Fibroblast of skin of left biceps (primary cell): ENCODE measurements at places on chromosomes 3 and 15.
A peak's percentile ranks its signal among the peaks of the same experiment; 100 is the strongest.

- DNase-seq, result no peak
These were observed 145.2 kb downstream of the P3H2 start for GRCh38 chr3:189975391-189975990.

- peak; percentile 93 for DNase-seq
These were observed 33.3 kb upstream of the ATG7 start for GRCh38 chr3:11238880-11239279.

DNA sequence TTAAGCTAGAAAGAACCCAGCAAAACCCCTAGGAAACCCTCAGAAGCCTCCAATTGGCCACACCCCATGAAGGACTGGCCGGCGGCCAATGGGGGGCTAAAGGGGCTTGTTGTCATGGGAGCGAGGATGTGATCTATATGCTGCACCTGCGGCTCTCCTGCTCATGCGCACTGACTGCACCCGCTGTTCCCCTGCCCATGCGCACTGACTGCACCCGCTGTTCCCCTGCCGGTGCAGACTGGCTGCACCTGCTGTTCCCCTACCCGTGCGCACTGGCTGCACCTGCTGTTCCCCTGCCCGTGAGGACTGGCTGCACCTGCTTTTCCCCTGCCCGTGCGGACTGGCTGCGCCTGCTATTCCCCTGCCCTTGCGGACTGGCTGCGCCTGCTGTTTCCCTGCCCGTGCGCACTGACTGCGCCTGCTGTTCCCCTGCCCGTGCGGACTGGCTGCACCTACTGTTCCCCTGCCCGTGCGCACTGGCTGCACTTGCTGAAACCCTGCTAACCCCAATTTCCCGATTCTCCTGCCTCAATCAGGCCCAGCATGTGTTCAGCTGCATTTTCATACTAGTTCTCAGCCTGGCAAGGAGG lies 16.8 kb upstream of the MCCC1 start:
- DNase-seq, result no peak

DNA sequence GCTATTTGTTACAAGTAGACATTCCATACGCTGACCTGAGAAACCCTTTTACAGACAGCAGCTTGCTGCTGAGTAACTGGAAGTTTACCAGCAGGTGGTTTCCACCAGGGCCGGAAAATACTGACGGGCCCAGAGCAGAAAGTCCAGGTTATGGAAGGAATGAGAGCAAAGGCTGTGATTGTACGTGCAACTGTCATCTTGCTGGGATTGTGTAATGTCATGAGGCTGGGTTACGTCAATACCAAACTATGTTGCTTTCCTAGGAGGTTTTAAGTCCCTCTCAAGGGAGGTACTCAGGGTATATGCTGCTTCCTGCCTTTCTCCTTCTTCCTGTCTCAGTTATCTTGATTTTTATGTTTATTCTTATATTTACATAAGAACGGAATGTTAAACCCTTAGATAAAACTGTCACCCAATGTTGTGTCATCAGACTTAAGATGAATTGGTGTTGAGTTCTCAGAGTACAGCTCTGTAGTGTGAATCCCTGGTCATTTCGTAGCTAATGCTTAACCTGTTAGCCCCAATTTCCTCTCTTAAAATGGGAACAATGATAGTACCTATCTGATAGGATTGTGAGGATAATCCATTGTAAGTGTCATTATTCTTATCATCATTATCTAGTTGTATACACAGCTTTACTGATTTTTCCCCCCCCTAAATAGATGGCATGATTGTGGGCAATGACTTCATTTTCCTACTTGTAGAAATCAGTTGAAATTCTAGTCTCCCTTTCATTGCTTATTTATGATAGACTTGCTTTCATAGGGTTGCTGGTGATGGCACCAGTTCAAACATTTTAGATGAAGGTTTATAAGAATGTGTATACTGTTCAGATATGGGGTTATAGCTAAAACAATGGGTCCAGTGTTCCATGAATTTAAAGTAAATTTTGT lies 101.4 kb downstream of the FNDC3B start:
- DNase-seq, result no peak

DNA sequence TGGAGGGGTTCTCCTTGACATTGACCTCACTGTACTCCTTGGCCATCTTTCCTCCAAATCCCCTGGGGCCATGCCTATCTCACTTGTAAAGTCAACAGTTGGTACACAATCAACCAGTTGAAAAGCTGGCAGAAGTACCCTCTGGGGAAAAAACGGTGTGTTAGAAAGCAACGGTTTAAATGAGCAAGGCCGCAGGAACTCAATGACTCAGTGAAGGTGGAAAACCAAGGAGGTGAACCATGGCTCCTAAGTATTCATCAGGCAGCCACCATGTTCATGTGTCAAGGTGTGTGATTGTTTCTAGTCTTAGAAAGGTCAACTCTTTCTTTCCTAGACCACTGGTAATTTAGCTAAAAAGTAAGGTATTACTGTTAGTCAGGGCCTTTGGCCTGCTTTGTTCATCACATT lies 130.9 kb upstream of the SATB1 start:
- no peak for DNase-seq

DNA sequence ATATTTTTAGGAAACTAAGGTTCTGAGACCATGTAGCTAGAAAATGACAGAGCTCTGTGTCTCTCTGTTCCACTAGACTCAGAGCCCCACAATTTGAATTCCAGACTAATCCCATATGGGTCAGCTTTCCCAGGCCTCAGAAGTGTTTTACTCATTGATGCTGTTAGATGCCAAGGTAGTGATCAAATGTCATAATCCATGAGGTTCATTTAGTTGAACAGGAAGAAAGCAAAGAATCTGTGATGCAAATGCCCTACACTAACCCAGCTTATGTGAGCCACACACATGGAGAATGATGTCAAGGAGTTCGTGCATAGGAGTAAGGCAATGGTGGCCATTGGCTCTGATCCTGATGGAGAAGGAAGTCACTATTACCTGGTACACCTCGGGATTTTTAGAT lies 363.4 kb upstream of the RARB start:
- no peak for DNase-seq

- no peak for DNase-seq
These were observed 18.5 kb downstream of the TTC21A start for GRCh38 chr3:39125841-39126500.

DNA sequence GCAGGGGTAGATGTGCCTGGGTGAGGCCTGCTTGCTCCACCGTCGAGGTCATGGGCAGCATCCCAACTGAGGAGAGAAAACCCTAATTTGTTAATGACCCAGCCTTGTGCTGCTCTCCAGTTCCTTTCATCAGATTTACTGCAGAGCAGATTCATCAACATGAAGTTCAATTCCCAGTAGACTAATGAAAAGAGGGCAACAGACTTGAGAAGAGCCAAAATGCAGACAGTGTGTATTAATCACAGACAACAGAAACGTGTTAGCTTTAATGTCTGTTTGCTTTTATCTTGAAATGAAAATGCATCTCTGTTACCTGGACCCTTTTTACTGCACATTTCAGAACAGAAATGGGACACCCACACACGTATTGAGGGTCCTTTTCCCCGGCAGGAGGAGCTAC lies 103.5 kb upstream of the TRIM42 start:
- no peak for DNase-seq

DNA sequence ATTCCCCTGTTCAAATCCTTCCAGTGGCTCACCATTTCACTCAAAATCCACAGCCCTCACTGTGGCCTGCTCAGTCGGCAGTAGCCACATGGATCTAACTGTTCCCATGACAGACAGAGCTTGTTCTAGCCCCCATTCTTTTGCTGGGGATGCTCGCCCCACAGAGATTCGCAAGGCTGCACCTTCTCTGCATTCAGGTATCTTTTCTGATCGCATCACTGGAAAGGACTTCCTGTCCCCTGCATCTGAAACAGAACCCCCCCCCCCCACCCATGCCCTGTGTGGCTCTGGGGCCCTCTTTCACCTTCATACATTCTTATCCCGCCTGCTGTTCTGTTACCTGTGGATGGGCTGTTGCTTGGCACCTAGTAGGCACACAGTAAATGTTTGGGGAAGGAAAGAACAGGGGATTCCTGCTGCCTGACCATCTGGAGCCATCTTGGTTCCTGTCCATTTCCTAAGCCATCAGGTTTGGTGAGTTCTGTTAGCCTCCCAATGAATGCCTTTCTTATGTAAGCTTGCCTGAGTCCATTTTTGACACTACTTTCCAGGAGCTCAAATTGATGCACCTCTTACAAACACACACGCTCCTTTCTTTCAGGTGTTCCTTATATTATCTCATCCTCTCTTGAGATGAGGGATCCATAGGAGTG lies 42.9 kb upstream of the PGPEP1L start:
- no peak for DNase-seq

- no peak for DNase-seq
These were observed 15.4 kb downstream of the ABHD2 start for GRCh38 chr15:89103481-89104171.

DNA sequence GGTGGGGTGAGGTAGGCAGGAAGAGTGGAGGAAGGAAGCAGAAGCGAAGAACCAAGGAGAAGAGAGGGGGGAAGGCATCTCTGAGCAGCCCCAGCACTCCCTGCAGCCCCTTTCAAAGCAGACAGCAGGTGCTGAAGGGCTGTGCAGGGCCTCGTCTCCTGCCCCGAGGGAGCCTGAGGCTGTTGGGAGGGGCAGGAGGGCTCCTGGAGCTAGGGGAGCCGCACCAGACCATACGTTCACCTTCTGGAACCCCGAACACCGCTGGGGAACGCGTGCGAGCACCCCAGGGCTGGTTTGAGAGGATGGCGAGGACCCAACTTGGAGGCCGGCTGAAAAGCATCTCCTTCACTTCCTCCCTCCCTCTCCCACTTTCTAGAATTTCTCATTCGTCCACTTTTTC lies 259.8 kb downstream of the FAM43A start:
- DNase-seq, result no peak

DNA sequence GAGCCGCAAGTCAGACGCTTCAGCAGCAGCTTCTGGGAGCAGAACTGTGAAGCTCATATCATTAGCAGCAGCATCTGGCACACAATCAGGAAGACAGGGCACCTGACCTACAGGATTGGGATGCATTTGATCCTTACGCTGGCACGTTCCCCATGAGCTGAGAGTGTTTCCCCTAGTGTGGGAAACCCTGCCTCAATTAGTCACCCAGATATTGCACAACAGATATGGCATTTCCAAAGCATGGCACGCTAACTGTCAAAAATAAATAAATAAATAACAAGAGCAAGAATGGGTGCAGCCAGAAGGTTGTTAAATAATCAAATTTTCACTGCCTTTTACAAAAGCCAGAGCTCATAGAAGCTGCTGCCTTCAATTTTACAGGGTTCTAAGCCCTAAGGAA lies 189.6 kb upstream of the THBS1 start:
- no peak for DNase-seq
